ENCODE measurements at places on chromosomes 11 and 22.

DNA sequence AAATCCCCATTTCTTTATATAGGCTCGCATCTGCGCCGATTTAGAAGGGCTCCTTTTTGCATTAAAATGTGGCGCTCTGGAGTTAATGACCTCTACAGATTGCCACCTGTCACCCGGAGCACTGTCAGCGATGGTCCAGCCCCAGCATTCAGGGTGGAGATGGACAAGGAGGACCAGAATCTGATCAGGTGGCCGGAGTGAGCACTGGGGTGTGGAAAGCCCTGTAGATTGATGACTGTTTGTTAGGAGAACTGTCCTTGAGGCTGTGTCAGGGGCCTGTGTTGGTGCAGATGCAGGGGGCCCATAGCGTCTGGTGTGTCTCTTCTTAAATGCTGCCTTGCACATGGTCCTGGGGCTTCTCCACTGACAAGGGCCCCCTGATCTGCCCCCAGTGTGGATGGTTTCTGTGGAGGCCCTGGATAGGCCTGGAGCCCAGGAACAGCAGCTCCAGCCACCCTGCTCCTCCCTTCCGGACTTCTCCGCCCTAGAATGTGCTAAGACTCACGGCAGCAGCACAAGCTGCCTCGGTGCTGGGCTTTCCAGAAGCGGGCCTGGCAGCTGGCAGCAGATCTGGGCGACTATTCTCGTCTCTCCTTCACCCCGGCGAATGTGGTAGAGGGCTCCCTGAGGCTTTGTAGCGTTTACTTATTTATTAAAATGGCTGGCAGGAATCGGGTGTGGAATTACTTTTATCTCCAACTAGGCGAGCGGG lies 1333.3 kb downstream of the BRD1 start:
- DNase-seq: no peak

DNA sequence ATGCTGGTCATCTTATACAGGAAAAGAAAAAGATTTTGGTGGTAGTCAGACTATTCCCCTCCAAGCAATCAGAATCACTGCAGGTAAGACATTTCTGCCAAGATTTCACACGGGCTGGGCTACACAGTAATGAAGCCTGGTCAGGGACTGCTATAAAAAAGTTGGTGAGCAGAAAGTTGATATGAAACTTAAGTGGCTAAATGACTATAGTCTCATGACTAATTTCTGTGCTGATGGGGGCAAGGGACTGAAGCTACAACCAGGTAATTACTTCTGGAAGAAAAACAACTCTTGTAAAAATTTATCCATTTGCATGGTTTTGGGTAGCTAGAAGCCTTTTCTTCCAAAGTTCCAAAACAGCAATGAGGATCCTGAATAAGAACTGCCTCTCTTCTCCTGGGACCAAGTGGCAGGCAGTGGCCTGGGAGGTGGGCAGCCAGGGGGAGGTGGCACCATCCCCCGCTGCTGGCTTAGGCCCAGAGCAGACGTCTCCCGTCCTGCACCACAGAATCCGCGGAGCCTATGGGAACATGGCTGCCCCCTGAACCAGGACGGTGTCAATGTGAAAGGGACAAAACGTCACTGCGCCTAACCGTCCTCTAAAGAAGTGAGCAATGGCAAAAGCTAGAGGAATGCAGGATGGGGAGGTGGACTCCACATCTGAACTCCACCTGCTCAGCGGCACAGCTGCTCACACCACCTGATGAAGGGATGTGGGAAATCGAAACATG lies 122.6 kb upstream of the LMO1 start:
- no peak for DNase-seq

DNA sequence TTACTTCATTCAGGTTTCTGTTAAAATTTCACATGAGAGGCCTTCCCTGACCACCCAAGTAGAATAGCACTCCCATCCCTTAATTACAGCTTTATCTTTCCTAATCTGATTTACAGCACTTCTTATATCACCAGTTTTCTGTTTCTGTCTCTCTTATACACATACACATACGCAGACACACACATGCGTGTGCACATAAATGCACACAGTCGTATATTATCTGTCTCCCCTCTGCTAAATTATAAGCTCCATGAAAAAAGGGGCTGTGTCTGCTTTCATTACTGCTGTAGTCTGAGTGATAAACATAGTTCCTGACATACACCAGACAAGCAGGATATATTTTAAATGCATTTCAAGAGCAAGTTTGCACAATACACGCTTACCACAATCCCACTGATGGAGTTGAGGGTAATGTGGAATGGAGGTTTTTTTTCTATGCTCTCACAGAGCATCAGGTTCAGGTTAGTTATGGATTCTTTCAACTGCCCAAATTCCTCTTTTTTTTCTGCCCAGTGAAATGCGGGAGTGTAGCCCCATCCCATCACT lies 13.7 kb upstream of the TOP3B start:
- DNase-seq: no peak

GRCh38 chr11:121645596-121645995 lies 192.8 kb upstream of the SORL1-AS1 start:
- no peak for DNase-seq

DNA sequence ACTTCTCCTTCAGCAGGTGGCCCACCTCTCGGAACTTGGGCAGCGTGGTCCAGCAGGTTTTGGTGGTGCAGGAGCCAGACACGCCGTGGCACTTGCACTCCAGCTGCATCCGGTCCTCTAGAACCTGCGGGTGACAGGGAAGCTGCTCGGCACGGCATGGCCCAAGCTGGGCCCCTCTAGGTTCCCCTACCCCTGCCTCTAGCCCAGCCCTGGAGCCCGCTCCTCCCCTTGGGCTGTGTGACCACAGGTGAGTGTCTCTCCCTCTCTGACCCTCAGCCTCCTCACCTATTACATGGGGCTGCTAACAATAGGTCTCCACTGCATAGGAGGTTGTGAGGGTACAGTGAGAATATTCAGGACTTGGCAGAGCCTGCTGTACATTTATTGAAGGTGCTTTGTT lies 53.8 kb downstream of the WNT7B start:
- DNase-seq: no peak

- DNase-seq: no peak
Measured at GRCh38 chr11:131483877-131484276, 113.5 kb downstream of the NTM start.

DNA sequence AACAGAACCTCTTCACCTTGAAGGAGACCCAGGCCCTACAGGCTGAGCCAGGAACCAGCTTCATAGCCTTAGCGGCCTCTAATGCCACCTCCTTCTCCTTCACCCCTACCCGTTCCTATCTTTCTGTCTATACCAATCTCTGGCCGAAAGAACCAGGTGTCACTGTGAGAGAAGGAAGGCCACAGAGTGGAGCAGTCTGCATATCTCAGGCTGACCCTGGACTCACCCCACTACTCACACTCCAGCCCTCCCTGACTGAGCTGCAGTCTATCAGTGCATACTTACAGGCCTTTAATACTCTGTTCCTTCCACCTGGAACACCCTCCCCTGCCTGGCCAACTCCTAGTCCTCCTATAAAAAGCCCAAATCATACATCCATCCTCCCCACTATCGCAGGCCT lies 32.7 kb downstream of the ARAP1 start:
- DNase-seq: no peak

- no peak for DNase-seq
Measured at GRCh38 chr11:93025558-93026255, 56.3 kb downstream of the MTNR1B start.

DNA sequence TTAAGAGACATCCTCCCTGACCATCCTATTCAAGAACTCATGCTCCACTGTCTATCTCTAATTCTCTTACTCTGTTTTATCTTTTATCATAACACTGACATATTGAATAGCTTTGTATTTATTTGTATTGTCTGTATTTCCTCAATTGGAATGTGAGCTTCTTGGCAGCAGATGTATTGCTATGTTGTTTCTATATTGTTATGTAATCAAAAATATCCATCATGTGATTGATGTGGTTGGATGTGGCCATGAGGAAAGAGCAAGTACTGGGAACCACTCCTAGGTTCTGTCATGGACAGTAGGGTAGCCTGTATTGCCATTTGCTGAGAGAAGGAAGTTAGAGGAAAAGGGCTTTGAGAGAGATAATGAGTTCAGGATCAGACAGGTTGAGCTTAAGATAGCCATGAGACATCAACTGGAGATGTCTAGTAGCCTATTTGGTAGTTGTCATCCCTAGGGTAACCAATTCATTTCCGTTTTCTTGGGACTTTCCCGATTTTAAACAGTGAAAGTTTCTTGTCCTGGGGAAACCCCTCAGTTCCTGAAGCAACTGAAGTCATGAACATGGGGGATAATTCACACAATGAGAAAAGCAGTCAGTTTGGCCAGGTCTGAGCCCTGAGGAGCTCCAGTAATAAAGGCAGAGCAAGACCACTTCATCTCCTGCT lies 404.5 kb downstream of the INSC start:
- DNase-seq: no peak

DNA sequence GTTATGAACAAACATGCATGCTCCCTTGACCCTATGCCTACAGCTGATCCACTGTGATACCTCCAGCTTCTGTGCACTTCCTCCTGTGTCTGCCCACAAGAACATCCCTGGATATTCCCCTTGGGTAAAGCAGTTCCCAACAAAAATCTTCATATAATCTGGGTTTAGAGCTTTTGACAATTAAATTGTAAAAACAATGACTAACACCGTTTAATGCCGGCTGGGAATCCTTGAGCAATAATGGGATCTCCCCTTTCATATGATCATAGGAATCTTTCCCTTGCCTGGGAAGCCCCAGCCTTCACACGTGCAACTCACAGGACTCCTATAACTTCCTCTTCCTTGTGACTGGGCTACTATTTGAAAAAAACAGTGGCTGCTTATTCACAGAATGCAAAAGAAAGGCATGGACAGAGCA lies 6.3 kb upstream of the ZC3H12C start:
- no peak for DNase-seq

DNA sequence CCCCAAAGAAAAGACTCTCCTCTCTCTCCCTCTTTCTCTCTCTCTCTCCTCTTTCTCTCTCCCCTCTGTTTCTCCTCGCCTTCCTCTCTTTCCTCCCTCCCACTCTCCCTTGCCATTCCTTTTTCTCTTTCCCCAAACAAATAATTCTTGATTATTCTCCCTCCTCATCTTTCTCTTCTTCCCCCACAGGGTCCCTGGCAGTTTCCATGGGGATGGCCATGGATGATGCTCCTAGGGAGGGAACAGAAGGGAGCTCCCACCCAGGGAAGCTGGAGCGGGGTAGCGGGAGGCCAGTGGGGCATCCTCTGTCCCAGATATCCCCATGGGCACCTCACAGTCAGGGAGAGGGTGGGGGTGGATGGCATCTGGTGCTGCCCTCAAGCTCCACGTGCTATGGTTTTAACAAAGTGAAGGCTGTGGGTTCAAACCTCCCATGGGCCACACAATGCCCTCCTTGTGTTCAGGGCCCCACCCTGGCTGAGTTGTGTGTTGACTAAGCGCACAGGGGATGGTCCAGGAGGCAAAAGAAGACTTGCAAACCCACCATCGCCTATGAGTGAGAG lies 266.4 kb downstream of the BUD13 start:
- DNase-seq: no peak

GRCh38 chr11:63832336-63832735 lies 6.6 kb upstream of the MARK2 start:
- no peak for DNase-seq

GRCh38 chr11:46664612-46665011 lies 35.8 kb downstream of the ARHGAP1 start:
- no peak for DNase-seq

DNA sequence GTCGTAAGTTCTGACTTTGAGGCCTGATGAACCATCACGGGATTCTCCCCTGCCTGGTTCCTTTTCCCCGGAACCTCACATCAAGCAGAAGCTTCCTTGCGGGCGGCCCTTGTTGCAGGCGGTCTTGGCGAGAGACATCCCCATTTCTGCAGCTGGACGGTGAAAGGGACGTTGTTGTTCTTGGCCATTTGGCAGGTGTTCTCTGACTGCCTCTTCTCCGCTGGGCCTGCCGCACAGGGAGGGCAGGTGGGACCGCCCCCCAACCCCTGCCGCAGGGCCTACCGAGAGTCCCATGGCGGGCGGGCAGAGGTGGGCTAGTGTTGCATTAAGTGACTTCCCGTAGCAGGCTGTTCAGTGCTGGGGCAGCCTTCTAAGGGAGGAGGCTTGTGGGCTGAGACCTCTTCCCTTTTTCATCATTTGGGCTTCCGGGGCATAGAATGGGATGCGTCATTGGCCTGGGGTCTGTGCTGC lies 26.9 kb upstream of the GRAMD4 start:
- DNase-seq: no peak

DNA sequence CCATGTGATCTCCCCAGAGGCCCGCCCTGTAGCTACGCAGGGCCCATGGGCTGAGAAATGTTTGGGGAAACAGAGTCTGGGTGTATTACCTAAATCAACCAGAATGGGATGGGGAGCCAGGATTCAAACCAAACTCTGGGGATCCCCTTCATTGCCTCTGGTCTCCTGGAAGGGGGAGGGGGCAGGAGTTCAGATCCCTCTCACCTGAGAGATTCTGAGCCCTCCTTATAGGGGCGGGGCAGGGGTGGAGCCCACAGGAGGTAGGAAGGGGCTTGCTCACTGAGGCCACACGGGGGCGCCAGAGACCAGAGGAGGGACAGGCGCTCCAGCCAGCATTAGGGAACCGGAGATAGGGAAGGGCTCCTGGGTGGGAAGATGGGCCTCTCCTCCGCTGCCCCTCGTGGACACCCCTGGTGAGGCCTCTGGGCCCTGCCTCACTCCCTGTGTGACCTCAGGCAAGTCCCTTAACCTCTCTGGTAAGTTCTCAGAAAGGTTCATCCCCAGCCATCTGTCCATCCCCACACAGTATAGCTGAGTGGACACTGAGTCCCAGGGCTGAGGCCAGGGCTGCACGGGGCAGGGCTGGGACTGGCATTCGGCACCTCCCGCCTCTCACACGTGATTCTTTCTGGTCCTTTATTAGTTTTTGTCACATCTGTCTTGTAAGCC lies 2.7 kb upstream of the CDC42BPG start:
- peak; percentile 69 for DNase-seq

DNA sequence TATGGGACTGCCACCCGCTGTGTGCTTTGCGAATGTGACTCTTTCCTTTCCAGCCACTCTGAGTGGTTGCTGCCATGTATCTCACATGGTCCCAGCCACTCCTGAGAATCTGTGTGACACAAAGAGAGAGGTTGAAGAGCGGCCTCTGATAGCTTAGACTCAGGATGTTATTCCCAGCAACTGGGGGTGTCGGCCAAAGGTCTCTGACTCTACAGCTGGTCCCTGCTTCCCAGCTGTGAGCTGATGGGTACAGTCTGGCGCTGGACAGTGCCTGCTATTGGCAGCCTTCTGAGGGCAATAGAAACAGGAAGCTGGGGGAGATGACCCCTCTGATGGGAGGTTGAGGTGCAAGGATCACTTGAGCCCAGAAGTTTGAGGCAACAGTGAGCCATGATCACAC lies 105.1 kb downstream of the RRAS2 start:
- no peak for DNase-seq

DNA sequence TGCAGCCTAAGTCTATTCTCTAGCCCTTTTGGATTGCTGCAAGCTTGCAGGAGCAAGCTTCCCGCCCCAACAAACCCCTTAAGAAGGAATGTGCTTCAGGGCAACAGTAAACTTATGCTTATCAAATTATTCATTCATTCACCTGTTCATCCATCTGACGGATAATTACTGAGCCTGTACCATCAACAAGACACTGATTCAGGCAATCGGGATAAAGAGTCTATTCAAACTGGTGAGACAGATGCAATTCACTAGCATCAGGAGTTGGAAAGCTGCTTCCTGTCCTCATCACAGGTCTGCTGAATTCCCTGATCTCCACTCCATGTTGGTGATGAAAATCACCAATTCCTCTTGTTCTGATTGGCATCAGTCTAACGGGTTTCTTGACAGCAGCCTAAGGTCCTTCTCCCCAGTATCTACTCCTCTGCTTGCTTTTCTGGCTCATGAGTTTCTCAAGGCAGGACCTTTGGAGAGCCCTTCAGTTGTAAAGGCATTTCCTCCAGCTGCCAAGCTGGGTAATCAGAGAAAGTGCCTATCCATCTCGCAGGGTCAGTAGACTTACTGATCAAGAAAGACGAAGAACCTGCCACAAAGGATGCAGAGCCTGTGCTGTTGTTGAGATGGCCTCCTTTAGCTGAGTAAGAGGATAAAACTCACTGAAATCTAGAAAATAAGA lies 429.0 kb upstream of the SYN3 start:
- no peak for DNase-seq

Data from NCI-H1436 treated with DMSO at 0.1 percent for 48 hours (cell line).